HEK293T (cell line): ENCODE measurements at places on chromosomes 5 and 9.

GRCh38 chr9:114347675-114348074 is 18.0 kb downstream of the ORM2 start:
- no peak for DNase-seq

DNA sequence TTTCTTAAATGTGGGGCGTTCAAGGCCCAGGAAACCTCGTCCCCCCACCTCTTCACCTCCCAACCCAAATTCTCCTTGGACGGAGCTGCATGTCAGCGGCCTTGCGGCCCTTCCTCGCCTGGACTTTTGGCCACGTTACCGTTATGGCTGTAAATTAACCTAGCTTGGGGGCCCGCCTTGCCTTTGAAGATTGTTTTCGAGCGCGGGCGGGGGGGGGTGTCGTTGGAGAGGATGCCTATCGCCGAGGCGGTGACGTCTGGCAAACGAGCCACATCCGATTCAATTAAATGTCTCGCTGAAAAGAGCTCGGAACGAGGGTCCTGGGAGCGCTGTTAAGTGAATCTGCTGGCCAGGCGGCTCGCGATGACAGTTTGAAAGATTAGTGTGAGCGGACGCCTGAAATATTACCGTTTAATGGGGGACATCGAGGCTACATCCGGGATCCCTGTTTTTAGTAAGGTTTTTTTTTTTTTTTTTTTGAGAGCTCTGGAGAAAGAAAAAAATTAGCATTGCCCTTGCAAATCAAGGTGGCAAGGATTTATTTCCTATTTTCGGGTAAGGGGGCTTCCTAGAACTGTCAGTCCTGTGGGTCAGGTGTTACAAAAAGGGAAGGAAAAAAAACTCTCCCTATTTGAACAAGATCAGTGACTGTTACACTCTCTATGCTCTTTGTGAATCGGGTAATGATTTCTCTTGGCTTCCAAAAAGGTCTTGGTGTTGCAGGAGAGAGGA is 2.3 kb upstream of the NKX2-5 start:
- DNase-seq = no peak

DNA sequence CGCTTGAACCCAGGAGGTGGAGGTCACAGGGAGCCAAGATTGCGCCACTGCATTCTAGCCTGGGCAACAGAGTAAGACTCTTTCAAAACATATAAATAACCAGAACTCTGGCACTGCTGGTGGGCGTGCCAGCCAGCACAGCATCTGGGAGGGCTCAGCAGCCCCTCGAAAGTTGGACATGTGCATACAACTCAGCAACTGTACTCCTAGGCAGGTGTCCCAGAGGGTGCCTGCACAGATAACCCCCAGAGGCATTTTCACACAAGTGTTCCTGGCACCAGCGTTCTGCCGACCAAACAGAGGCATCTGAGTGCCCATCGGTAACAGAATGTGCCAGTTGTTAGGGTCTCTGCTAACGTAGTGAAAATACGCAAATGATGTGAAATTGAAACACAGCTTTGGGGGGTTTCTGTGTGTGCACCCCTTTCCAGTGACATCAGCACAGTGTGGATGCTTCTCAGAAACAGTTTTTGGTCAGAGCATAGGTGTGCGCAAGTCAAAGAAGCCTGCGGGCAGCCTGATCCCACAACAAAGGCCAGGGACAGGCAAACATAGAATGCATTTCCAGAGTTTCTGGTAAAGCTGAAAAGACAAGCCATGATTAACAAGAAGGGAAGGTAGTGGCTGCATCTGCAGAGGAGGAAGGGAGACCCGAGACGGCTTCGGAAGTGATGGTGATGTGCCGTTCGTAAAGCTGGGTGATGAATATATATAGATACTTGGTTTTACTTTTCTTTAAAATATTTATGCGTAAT is 190.2 kb downstream of the CACNA1B start:
- no peak for DNase-seq

DNA sequence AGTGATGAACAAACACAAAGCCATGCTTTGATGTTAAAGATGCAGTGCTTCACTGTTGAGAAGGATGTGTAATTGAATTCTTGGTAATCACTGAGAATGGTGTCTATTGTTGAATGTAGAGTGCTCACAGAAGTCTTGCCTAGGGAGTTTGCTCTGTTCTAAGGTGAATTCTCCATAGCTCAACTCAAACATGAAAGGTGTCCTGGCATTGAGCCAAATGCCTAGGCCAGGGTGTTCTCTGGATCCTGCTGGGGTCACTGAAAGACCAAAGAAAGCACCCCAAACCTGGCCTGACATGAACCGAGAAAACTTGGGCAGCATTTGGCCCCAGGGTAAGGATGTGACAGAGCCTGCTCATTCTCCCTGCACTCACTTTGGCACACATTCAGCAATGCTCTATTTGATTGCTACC is 217.3 kb downstream of the ARL15 start:
- DNase-seq = no peak

GRCh38 chr5:122421374-122422079 is 109.5 kb downstream of the SNCAIP start:
- no peak for DNase-seq

GRCh38 chr5:91816681-91817080 is 433.6 kb upstream of the ARRDC3 start:
- no peak for DNase-seq

DNA sequence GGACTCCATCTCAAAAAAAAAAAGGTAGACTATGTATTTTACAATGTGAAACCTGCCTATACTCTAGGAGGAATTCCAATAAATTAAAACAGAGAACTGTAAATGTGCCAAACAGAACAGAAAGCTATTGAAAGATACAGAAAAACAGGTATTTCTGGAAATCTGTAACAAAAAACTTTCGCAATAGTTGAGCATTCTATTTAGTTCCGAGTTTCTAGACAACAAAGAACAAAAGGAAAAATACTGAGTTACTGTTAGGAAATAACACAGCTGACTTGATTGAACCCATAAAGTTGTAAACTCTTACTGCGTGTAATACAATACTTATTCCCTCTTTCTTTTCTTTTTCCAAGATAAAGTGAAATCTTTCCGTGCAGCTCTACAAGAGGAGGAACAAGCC is 18.6 kb downstream of the DIMT1 start:
- DNase-seq = no peak
